Activated CD4-positive, alpha-beta T cell treated with anti-CD3 and anti-CD28 coated beads, Interleukin-2, amount 10 ng/mL, durations not matched to agents 24 days and 14 days (primary cell): ENCODE measurements at places on chromosomes 1 and 21. TPM values are rescaled to one million over a fixed set of nuclear protein-coding genes. Genes with fewer than 3 reads are reported as not detected.

DNA sequence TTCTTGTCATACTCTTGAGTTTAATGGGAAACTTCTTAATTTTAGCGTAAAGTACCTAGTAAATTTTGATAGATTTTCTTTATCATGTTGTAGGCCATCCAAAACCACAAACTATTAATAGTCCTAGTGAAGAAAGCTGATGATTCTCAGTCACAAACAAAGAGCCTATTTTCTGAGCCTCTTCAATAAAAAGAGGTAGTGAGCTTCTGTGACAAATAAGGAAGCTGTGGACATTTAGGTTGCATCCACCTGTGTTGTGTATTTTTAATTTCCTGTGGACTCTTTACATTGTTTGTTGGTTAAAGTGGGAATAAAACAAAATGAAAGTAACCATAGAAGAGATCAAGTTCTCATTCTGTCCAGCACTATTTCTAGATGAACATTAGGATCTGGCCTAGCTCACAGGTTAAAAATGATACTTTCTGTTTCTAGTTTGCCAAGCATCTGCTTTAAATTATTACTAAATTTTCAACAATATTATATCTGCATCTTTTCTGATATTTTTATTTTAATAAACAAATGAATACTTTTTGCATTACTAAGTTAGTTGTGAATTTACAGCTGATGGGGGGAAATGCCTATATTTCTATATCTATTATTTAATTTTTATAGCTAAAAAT lies 702.2 kb upstream of the ADGRL4 start:
- DNase-seq = no peak

- no peak for DNase-seq
Observed at GRCh38 chr1:180002437-180002836, 47.8 kb downstream of the CEP350 start.

Gene MPL
- not detected in 2 replicates for total RNA-seq

Gene NUP133
- total RNA-seq = 52.3 and 52.9 TPM in 2 replicates

DNA sequence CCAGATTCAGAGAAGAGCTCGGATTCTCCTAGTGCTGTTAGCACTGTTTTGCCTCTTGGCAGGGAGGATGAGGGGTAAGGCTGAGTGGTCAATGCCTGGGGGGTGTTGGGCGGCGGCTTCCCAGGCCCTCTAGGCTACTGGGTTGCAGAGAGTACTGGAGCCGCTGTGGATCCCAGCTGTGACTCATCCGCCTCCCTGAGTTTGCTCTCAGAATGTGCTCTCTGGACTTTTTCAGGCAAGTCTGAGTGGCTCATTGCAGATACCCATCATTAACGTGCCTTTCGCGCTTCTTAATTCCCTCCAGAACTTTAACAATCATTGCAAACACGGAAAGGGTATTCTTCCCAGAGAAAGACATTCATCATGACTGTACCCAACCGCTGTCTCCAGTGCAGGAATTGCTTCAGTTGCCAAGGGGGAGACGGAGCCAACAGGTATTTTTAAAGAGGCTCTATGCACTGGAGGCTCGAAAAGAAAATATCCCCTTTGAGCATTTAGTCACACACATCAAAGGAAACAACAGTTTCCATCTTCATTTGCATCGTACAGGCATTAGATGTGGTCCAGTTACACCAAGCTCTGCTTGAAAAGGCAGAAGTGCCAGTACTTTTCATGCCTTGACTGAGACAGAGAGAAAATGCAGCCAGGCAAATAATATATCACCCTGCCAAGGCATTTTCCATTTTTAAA lies 14.4 kb upstream of the CAMTA1 start:
- DNase-seq = no peak

Gene CHI3L2
- 2.3 and 3.9 TPM in 2 replicates for total RNA-seq

- DNase-seq = no peak
Observed at GRCh38 chr1:17120481-17120877, 1.2 kb upstream of the PADI2 start.

- DNase-seq = no peak
Observed at GRCh38 chr1:114485286-114485685, 25.7 kb downstream of the TRIM33 start.

GRCh38 chr1:29236712-29237128 lies 398 bp downstream of the PTPRU start:
- DNase-seq = no peak

DNA sequence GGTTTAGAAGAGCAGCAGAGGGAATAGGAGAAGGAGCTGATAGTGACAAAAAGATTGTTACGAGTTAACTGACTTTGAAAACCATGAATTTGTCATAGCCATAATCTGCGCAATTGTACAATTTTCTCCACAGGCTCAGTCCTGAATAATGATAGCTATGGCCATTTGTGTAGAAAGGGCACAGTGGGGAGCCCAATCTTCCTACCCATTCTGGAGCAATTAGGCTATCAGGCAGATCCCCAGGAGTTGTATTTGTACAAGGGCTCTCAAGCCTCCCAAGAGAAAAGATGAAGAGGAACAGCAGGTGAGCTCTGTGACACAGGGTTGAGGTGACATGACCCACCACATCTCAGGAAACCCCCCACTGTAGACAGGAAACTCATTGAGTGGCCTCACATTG lies 42.1 kb upstream of the SAMD13 start:
- DNase-seq = no peak

- DNase-seq = no peak
Observed at GRCh38 chr1:194755241-194755994, 1569.0 kb upstream of the B3GALT2 start.

- no peak for DNase-seq
Observed at GRCh38 chr1:53642607-53643006, 96.4 kb downstream of the GLIS1 start.

DNA sequence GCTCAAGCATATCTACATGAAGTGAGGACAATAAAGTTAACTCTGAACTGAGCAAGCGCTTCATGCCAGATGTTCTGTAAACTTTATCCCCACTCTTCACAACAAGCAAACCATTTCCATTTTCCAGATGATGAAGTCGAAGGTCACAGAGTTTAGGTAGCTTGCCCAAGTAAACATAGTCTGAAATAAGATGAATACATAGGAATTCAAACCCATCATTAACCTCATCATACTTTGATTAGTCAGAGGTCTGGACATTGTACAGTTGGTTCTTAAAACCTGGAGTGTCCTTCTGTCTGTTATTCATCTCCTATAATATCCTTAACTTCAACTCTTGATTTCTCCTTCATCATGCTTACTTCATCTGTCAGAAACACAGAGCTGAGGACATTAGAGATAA lies 180.3 kb upstream of the C8B start:
- no peak for DNase-seq

DNA sequence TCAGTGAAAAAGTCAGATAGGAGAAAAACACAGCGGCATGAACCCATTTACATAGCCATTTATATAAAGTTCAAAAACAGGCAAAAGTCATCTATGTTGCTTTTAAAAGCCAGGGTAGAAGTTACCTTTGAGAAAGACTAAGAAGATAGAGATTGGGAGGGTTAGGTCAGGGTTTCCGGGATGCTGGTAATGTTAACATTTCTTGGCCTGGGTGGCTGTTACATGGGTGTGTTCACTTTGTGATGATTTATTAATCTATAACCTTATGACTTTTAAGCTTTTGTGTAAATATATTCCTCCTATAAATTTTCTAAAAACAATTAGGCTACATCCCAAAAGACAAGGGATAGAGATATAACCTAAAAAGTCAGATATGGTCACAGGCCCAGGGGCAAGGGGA lies 15.0 kb upstream of the FAM20B start:
- no peak for DNase-seq

Gene TMPRSS3
- total RNA-seq = 56.9 and 58.7 TPM in 2 replicates

Gene CFAP107
- not detected in 2 replicates for total RNA-seq

DNA sequence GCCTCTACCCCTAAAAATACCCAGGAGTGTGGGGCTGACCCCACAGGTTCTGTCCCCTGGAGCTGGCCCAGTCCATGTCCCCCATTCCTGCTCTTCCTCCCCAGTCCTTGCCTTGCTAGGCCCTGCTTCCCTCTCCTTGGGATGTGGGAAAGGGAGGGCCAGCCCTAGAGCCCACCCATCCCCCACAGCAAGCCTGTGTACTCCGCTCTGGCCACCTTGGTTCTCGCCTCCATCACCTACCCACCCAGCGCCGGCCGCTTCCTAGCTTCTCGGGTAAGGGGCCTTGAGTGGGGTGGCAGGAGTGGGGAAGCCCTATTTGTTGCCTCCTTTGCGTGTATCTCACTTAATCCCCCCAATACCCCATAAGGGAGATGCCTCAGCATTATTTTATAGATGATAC lies 6.7 kb downstream of the CLCNKB start:
- DNase-seq = no peak

- no peak for DNase-seq
Observed at GRCh38 chr1:201128962-201129361, 2.0 kb upstream of the ASCL5 start.

DNA sequence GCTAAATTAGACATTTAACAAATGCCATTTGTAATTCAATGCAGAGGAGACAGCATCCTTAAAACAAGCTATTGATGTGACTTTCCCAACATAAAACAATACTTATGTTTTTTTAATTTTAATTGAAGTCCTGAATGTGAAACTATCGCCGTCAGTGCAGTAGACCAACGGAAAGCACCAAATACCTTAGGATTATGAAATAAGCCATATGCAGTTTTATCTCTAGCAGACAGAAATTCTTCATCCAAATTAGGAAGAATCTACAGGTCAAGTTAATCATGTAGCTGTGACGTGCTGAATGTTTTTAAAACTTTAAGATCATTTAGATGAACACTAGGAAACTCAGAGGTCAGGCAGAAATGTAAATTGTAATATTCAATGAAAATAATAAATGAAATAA lies 714 bp upstream of the ST6GALNAC5 start:
- DNase-seq = no peak

GRCh38 chr1:4977701-4978100 lies 323.3 kb downstream of the AJAP1 start:
- no peak for DNase-seq

Gene PRDM16
- total RNA-seq = not detected in 2 replicates

Gene INSRR
- total RNA-seq = 0.68 and 0.71 TPM in 2 replicates
